Stimulated activated CD8-positive, alpha-beta memory T cell treated with anti-CD3 and anti-CD28 coated beads, Interleukin-4, amount 100 ng/mL, for 48 hours (primary cell): ENCODE measurements at places on chromosomes 2 and 18.
A peak's percentile ranks its signal among the peaks of the same experiment; 100 is the strongest.

GRCh38 chr2:10733566-10733925 is 12.1 kb downstream of the ATP6V1C2 start:
- no peak for DNase-seq

DNA sequence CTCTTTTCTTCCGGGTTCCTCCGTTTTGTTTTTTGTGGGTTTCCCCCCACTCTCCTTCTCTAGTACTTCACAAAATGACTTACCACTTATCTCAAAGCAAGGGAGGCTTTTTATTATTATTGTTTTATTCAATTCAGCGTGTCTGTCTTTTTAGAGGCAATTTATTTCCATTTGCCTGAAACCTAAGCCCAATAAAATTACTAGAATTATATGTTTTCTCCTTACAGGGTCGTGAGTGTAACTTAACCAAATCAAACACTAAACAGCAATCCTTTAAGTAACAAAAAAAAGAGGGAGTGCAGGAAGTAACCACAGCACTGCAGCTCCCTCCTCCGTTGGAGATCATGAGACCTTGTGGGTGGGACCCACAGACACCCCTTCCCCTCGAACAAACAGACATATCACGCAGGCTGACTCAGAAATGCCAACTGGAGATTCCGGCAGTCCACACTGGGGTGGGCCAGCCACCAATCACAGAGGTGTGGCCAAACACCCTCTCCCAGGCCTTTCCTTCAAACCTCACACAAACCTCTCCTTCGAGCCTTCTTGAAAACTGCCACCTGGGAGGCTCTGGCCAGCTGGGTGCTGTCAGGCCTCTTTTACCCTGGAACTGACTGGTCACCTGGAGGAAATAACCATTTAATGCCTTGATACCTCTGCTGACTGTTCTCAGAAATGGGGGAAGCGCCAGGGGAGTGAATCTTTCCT is 207.1 kb upstream of the SMAD2 start:
- no peak for DNase-seq

- no peak for DNase-seq
These were observed 200.3 kb downstream of the MBD5 start for GRCh38 chr2:148221166-148221565.

GRCh38 chr2:224039080-224039769 is at the start of gene SERPINE2:
SERPINE2 (minus strand) TSS chr2:224039286; CDS start chr2:224001900, 37,386 bp downstream.
- peak; percentile 65 for DNase-seq

GRCh38 chr2:109126501-109126860 is 2.5 kb upstream of the SH3RF3 start:
- DNase-seq: no peak

GRCh38 chr2:60880643-60881046 is 729 bp upstream of the REL start:
- no peak for DNase-seq

DNA sequence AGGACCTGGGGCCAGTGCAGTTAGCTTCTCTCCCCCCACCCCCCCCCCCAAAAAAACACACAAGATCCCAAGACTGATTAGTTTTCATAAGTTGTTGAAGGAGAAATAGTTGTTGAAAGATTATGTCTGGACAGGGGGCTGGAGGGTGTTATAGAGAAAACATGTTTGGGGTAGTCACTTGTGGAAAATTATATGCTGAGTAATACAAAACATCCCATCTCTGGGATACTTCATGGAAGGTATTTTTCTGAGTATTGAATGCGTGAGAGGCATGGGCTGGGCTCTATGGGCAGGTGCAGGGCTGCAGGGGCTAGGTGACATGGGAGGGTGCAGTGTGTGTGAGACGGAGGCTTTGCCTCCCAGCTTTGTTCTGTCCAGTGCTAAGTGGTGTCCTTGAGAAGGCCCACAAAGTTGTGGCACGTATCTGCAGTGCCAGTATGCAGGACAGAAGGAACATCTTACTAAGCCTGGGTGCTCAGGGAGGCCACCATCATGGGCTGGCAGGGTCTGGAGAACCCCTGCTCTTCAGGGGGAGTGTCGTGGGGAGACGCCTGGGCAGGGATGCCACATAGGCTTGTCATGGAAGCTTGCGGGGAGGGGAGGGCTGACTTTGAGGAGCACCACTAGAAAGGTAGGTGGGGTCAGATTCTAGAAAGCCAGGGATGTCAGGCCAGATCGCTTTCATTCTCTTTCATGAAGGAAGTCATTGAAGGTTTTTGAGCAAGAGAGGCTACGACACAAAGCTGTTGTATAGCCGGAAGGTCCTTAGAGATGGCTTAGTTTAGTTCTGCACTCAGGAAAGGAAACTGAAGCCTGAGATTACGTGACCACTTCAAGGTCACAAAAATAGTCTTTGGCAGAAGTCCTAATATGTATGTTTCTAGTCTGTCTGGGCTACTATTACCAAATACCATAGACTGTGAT is 232.0 kb downstream of the LDLRAD4 start:
- DNase-seq: no peak

DNA sequence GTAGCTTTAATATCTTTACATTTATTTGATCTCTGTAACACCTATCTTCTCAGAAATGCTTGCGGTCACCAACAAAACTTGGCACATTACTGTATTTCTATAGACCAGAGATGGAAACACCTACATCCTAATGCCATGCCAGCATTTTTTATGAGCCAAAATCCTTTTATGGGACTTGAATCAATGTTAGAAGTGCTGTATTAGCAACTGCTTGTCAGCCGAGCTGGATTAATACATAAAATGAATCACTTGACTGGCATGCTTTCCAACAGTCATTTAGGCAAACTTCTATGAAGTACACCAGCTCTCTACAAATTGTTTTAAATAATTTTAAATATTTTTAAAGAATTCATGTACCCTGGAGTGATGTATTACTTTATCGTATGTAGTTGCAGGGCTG is 272.9 kb upstream of the NRP2 start:
- no peak for DNase-seq

DNA sequence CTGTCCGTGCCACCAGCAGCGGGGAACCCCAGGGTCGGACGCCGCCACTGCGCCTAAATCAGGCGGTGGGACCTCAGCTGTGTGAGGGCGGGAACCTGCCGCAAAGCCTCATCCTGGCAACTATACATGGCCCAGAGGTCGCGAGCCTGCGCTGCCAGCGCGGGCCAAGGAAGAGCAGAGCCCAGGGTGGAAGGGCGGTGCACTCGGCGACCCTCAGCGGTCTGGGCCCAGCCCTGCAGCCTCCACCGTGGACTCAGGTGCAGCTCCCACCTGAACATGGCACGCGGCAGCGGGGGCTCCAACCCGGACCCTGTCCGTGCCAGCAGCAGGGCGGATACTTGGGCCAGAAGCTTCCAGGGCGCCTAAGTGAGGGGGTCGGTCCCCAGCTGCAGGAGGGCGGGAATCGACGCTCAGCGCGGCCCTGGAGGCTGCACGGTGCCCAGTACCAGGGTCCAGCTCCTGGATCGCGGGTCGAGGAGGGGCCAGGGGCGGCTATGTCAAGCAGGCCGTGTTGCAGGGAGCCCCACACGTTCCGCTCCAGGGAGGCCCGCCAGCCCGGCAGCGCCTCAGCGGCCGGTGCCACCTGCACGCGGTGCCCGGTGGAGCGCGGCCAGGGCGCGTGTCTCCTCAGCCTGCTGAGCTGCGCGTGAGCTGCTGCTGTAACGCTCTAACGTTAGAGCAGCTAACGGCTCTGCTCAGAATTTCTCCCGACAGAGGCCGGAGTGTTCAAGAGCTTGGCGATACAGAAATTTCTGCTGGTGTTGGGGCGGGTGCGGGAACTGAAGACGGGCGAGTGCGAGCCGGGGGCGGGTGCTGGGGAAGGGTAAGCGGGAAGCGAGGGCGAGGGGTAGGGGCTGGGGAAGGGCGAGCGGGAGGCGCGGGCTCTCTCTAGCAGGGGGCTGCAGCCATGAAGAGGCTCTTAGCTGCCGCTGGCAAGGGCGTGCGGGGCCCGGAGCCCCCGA is at the start of gene ANKRD30B:
ANKRD30B (plus strand) TSS at position 660 of the 962 bp plus-strand sequence; CDS start at position 908, 248 bp downstream.
- DNase-seq: no peak

DNA sequence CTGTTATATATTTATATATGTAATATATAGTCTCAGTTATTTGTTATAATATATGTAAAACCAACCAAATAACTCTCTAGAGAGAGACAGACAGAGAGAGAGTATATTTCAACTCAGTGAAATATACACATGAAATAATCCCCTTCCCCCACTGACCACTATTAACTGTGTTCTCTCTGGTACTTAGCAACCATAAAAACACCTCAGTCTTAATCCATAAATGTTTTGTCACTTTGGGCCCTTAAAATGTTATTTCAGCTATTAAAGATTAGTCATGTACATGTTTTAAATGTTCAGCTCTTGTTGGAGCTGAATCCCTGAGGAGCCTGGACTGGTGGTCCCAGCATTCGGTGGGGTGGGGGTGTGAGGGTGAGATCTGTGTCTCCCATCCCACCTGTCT is 122.2 kb upstream of the MAP3K20 start:
- DNase-seq: no peak

- DNase-seq: no peak
These were observed 80.5 kb downstream of the BCL2L11 start for GRCh38 chr2:111201214-111201613.

GRCh38 chr2:204727368-204727767 is 182.1 kb downstream of the PARD3B start:
- no peak for DNase-seq

DNA sequence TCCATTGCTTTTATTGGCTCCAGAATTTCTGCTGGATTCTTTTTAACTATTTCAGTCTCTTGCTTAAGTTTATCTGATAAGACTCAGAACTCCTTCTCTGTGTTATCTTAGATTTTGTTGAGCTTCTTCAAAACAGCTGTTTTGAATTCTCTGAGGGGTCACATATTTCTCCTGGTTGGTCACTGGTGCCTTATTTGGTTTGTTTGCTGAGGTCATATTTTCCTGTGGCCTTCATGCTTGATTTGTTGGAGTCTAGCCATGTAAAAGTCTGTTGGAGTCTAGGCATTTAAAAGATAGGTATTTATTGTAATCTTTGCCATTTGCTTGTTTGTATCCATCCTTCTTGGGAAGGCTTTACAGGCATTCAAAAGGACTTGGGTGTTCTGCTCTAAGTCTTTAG is 398.7 kb downstream of the DSEL start:
- DNase-seq: no peak

- no peak for DNase-seq
These were observed 72.5 kb downstream of the GULP1 start for GRCh38 chr2:188364033-188364630.

- no peak for DNase-seq
These were observed 30.4 kb upstream of the EPB41L5 start for GRCh38 chr2:119982506-119982905.

- DNase-seq: peak; percentile 15
These were observed 71.5 kb downstream of the EDAR start for GRCh38 chr2:108917526-108917925.

- no peak for DNase-seq
These were observed 12.3 kb downstream of the ARID5A start for GRCh38 chr2:96548558-96549465.

- no peak for DNase-seq
These were observed 13.4 kb upstream of the ZNF512 start for GRCh38 chr2:27569398-27569797.

- no peak for DNase-seq
These were observed 11.2 kb upstream of the FN1 start for GRCh38 chr2:215447056-215447455.

- no peak for DNase-seq
These were observed 121.8 kb upstream of the EPAS1 start for GRCh38 chr2:46175419-46175818.

DNA sequence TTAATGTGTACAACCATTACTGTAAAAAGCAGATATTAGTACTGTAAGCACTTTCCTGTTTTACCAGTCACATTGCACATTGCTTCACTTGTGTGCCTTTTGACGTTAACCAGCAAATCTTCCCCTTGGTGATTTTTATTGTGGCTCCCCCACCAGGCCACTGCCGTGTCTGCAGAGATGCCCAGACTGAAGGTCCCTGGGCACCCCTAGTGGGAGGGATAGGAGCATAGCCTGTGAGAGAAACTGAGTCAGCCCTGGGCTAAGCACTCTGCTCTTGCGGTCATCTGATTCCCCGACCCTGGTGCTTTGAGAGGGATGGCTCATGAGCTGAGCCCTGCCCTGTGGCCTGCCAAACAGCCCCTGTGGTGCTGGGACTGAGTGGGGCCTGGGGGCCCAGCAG is 73.4 kb downstream of the INPP4A start:
- peak; percentile 66 for DNase-seq

DNA sequence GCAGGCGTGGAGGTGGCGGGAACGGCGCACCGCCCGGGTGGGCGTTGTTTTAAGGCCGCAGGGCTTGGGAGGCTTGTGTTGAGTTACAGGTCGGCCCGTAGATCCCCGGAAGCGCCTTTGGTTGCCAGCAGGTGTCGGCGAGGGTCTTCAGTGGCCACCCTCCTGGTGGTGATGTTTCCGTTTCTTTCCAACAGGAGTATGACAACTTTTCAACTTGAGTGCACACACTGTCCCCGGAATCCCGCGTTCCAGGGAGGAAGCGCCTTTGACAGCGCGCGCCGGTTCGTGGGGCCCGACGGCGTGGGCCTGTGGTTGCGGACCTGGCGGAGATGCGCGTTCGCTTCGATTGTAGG is 1.0 kb upstream of the HDAC4 start:
- DNase-seq: no peak

- no peak for DNase-seq
These were observed 301.3 kb upstream of the RGPD4 start for GRCh38 chr2:107525406-107525805.

DNA sequence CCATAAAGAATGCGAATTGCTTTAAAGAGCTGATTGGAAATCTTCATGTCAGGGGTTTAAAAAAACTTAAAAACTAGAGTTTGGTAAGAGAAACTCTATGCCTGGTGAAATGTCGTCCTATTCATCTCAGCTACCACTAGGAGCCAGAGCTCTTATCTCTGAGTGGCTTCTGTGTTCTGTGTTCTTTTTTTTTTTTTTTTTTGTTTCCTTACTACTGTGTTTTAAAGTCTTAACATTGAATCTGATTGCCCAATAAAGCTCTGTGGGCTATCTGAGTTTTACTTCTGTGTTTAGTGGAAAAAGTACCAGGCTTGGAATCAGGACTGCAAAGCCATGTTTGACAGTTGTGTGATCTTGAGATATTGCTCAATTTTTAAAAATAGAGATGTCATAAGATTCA is 494.8 kb downstream of the RIT2 start:
- no peak for DNase-seq

DNA sequence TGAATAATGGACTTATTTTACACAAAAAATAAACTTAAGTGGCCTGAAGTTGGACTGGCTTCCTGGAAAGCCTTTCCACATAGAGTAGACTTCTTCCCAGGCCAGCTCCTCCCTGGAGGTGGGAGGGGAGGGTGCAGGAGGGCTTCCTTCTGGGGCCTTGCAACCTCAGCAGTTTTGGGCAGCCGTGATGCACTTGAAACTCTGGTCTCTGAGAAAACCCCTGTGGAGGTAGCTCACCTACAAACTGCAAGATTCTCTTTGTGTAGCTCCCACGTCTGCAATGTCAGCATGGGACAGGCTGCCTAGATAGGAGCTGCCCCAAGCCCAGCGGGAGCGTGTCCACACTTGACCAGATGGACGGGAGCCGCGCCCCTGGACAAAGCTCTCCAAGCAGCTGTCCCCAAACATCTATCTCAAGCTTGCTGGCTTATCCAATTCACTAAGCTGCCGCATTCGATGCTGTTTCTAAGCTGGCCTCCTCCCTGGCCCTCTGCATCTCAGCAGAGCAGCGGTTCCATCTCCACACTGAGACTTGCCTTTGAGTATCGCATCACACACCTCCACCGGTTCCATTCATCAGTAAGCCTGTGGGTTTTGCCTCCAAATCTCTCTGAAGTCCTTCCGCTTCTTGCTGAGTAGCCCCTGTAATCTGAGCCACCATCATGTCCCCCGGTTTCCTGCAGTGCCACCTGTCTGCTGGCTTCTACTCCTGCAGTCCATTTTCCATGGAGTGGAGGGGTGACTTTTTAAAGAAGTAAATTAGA is 1.6 kb upstream of the LPIN1 start:
- DNase-seq: peak; percentile 31
